ENCODE measurements at places on chromosomes 1 and 21. TPM values are rescaled to one million over a fixed set of nuclear protein-coding genes. Genes with fewer than 3 reads are reported as not detected.

GRCh38 chr1:103529746-103530145, 4.2 kb downstream of the RNPC3 start:
- H3K27me3 ChIP-seq = no peaks in the 10 kb centered on the region
- H3K36me3 ChIP-seq = peaks cover 41% of the 10 kb centered on the region
- peak overlapping the region; percentile 48 for H3K27ac ChIP-seq
- H3K4me3 ChIP-seq = no peak overlapping the region
- DNase-seq = peak; percentile 83

DNA sequence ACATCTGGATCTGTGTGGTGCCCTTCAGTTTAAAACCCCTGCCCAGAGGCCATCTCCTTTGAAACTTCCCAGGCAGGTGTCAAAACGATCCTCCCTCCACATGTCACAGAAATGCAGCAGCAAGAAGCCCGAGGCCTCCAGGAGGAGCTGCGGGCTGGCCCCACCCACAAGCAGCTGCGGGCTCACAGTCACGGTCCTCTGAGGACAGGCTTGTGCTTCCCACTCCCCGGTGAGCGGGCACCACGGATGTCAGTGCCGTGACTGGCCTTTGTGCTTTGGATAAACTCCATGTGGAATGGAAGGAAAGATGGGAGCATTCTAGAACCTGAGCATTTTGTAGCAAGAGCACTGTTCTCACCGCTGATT, 65.8 kb downstream of the SIK1 start:
- peaks cover 2% of the 10 kb centered on the region for H3K27me3 ChIP-seq
- DNase-seq = peak; percentile 61
- peak overlapping the region; percentile 69 for H3K4me3 ChIP-seq
- H3K27ac ChIP-seq = peak overlapping the region; percentile 65
- peaks cover 20% of the 10 kb centered on the region for H3K4me1 ChIP-seq

GRCh38 chr1:67559222-67559700, 125.7 kb upstream of the GADD45A start:
- H3K4me1 ChIP-seq = peaks cover 4% of the 10 kb centered on the region
- DNase-seq = no peak
- no peaks in the 10 kb centered on the region for H3K36me3 ChIP-seq
- no peak overlapping the region for H3K4me3 ChIP-seq

DNA sequence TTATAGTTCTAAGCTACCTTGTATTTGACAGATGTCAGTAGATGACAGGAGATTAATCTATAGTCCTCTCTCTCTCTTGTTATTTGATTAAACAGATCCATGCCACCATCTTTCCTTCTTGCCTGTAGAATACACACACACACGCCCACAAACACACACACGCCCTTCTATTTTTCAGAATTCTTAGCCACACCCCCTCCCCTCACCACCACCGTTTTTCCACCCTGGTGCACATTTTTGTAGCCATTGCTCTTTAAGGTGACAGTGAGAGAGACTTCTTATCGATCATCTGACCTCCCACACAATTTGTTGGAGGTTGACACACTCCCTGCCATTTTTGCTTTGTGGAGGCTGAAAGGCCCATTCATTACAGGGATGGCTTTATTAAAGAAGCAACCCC, 123.2 kb downstream of the NTNG1 start:
- no peak for DNase-seq
- no peaks in the 10 kb centered on the region for H3K36me3 ChIP-seq
- H3K4me1 ChIP-seq = peaks cover 3% of the 10 kb centered on the region
- no peak overlapping the region for H3K4me3 ChIP-seq
- no peak overlapping the region for H3K27ac ChIP-seq

DNA sequence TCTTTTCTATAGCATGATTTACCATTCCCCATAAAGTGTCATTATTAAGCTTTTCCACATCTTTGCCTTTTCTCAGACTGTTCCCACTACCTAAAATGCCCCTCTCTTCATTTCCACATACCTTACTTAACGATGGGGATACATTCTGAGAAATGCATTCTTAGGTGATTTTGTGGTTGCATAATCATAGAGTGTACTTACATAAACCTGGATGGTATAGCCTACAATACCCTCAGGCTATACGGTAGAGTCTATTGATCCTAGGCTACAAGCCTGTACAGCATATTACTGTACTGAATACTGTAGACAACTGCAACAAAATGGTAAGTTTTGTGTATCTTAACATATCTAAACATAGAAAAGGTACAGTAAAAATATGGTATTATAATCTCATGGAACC, 54.8 kb upstream of the MUTYH start:
- H3K36me3 ChIP-seq = no peaks in the 10 kb centered on the region
- H3K27ac ChIP-seq = no peak overlapping the region
- peaks cover 16% of the 10 kb centered on the region for H3K4me1 ChIP-seq
- no peaks in the 10 kb centered on the region for H3K27me3 ChIP-seq

DNA sequence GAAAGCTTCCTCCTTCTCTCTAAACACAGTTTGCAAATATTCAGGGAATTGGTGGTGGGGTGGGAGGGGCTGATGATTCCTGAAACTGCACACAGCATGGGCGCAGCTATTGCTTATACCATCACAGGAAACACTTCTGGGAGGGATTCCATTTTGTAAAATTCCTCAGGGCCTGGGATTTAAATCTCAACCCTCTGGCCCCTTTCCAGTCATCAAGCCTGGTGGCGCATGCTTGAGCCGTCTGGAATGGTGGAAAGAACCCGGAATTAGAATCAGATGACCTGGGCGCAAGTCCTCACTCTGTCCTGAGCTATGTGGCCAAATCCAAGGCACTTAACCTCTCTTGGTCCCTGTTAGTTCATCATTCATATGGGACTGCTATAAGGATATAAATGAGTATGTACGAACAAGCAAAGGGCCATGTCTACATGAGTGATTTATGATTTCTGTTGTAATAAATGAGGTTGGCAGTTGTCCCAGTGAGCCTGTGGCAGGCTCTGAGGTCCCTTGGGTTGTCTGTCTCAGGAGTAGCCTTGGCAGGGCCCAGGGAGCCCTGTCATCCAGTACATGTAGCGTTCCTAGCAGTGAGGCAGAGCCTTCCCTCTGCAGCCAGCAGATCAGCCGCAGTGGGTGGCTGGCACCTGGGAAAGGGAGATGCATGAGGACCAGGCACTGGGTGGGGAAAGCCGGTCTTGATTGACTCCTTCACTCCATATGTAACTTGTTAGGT, 72.0 kb downstream of the MAN1C1 start:
- no peak overlapping the region for H3K4me3 ChIP-seq
- peaks cover 49% of the 10 kb centered on the region for H3K4me1 ChIP-seq
- no peaks in the 10 kb centered on the region for H3K27me3 ChIP-seq
- no peak for DNase-seq

DNA sequence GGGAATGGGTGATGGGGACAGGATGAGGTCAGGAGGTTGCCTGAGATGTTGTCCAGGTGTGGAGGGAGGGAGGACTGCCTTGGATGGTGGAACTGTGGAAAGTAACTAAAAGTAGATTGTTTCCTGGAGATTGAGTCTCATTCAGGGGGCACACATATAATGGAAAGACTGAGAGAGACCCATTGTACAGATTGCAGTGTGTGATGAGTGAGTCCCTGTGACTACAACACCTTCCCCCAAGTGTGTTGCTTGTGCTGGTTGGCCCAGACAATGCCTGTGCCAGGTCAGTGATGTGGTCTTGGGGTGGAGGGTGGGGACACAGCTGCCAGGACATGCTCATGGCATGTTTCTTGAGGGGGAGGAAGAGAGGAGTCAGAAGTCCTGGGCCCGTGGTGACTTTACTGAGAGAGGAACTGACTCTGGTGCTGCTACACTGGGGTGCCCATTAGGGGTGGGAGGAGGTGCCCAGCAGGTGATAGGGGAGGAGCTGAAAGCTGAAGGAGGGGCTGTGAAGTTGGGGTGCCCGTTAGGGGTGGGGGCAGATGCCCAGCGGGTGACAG, 5.2 kb downstream of the SNAP47 start:
- peaks cover 35% of the 10 kb centered on the region for H3K4me1 ChIP-seq
- H3K27me3 ChIP-seq = no peaks in the 10 kb centered on the region
- H3K36me3 ChIP-seq = no peaks in the 10 kb centered on the region
- DNase-seq = no peak

The OR2C3 gene
- not detected for total RNA-seq

All from activated CD4-positive, alpha-beta T cell treated with anti-CD3 and anti-CD28 coated beads for 36 hours (primary cell).